Glutamatergic neuron (in vitro differentiated cells): ENCODE measurements at places on chromosomes 3 and 15. TPM values are rescaled to one million over a fixed set of nuclear protein-coding genes. Genes with fewer than 3 reads are reported as not detected.

CDC25A gene
- 11.8 TPM for total RNA-seq

AGBL1 gene
- total RNA-seq = 0.76 TPM

FHIT gene
- total RNA-seq = 15.2 TPM

CFAP20DC gene
- 8.4 TPM for total RNA-seq

PPM1M gene
- total RNA-seq = 7.8 TPM

ZNF662 gene
- total RNA-seq = 16.3 TPM

CPA3 gene
- not detected for total RNA-seq

LCTL gene
- not detected for total RNA-seq

ACTC1 gene
- 19.6 TPM for total RNA-seq
